ENCODE measurements at places on chromosomes 5 and 9.

DNA sequence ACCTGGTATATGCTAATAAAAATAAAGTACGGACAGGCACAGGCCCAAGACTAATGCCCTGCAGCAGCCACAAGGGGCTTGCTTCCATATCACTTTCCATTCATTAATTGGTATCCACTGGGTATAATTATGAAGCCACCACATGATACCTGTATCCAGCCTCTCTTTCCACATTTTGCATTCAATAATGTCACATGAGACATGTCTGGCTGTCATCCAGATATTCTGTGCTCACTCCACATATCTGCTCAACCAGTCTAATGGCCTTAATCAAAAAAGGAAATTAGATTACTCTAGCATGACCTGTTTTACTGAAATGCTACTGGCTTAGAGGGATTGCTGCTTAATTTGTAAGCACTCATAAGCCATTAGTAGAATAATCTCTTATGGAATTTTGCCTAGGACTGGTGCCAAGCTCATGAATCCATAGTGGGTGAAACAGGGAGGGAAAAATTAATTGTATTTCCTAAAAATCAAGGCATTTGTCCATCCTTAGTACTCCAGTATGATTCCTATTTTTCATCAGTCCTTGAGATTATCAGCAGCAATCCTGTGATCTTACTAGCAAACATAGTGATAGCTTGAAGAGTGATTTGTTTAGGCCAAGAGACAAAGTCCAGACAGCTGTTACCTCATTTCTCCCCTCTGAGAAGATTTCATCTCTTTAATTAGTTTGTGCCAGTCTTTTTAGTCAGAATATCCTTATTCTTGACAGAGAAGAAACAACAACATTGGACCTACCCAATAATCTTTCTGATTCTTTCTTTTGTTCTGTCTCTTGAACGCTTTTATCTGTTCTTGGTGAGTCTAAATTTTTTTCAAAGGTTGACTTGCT lies 119.2 kb upstream of the ABCA1 start:
- DNase-seq, result no peak

DNA sequence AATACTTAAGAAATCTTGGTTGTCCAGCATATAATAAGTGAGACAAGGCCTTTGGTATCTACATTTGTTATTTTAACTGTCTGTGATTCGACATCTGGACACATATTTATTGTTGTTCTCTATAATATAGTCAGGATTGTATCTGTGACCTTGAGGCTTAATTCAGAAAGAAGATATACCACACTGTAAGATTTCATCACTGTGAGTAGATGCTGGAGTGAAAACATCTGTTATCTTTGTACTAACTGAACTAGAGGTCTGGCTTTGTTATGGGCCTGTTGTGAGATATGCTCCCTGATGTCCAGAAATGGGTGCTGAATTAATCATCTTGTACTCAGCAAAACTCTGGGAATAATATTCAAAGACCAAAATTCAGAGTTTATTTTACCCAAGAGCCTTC lies 148.5 kb downstream of the ISOC1 start:
- no peak for DNase-seq

- DNase-seq, result no peak
These were observed 1.3 kb downstream of the TERT start for GRCh38 chr5:1293416-1294205.

DNA sequence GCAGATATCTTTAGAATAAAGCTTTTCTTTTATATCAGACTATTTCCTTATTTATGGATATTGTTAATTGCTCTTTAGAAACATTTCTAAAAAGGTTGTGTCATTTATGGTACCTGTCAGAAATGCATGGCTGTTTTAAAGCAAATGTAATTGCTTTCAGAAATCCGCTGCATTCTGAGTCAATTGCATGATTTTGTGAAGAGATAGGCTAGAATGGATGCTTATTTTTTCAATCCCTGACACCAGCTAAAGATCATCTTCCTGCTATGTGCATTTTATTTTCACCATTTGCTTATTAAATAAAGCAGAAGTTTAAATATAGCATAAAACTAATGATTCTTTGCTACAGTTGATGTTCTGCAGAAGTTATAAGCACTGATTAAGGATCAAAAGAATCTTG lies 170.2 kb upstream of the C9orf72 start:
- DNase-seq, result no peak

- DNase-seq, result no peak
These were observed 235.7 kb downstream of the HTR1A start for GRCh38 chr5:63726496-63726895.

DNA sequence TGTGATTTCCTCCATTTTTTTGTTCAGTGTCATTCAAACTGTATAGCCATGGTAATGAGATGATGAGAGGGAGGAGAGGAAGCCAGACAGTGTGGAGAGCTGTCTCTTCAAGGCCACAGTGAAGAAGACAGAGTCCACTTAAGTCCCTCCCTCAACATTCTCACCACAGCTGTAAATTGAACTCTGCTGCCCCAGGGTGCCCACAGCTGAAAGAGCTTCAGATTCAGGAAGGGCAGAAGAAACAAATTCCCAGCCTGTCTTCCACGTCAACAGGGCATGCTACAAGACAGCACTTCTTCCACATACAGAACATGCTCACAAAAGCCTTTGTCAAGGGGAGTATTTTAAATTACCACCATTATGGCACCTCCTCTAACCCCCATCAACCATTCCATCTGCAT lies 100.4 kb downstream of the KLHL3 start:
- no peak for DNase-seq

GRCh38 chr9:108397286-108397685 lies 458.5 kb downstream of the ACTL7B start:
- DNase-seq, result no peak

DNA sequence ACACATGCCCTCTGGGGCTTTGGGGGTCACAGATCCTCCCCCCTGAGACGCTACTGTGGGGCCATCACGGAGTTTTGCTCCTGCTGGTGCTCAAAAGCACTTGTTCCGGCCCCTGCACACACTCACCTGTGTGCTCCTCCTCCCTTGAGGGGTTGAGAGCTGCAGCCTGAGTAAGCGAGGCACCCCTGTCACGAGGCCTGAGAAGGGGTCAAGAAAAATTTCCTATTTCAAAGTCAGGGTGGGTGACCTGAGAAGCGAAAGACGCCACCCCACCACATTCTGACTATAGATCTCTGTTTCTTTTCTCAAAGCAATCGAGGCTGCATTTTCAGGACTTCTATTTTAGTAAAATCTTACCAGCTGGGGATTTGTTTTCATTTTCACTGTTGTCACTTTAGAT lies 138.5 kb downstream of the DCP2 start:
- DNase-seq, result no peak

- no peak for DNase-seq
These were observed 31.3 kb downstream of the NDUFA8 start for GRCh38 chr9:122128007-122128968.

DNA sequence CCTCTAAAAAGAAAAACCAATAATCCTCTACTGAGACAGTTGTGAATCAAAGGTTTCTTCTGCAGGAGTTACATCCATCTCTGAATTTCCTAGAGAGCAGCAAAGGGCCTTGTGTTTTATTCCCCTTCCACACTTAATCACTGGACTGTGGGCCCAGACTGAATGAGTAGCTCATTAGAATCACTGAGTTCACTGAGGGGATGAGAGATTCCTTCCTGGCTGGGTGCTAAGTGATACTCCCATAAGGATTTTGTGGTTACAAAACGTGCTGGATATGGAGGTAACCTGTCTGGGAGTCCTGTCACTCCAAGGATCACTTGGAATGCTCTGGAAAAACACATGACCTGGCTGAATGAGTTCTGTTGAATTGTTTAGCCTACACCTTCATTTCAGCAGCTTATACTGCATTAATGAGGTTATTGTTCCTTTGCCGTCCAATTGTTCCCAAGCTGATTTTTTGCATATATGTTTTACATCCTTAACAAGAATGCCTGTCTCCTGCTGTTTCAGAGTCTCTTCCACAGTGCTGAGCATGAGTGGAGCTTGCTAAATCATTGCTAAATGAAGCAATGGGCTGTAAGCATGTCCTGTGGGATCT lies 82.9 kb downstream of the MEF2C start:
- DNase-seq, result no peak

GRCh38 chr9:6460189-6460768 lies 47.3 kb downstream of the UHRF2 start:
- no peak for DNase-seq

DNA sequence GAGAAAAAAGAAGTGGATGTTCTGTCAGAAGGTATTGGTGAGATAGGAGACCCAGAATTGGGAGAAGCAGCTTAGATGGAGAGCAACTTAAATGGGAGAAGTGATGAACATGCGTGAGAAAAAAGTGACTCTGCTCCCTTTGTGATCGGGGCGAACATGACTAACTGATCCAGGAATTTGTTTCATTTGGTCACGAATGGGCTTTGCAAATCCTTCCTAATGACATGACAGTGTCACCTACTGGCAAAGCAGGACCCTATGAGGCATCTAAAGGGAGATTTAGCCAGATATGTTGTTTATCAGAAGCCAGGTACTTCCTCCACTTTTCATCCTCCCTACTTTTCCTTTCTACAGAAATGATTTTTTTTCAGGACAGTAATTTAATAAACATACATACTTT lies 787.4 kb upstream of the RGMB start:
- no peak for DNase-seq

DNA sequence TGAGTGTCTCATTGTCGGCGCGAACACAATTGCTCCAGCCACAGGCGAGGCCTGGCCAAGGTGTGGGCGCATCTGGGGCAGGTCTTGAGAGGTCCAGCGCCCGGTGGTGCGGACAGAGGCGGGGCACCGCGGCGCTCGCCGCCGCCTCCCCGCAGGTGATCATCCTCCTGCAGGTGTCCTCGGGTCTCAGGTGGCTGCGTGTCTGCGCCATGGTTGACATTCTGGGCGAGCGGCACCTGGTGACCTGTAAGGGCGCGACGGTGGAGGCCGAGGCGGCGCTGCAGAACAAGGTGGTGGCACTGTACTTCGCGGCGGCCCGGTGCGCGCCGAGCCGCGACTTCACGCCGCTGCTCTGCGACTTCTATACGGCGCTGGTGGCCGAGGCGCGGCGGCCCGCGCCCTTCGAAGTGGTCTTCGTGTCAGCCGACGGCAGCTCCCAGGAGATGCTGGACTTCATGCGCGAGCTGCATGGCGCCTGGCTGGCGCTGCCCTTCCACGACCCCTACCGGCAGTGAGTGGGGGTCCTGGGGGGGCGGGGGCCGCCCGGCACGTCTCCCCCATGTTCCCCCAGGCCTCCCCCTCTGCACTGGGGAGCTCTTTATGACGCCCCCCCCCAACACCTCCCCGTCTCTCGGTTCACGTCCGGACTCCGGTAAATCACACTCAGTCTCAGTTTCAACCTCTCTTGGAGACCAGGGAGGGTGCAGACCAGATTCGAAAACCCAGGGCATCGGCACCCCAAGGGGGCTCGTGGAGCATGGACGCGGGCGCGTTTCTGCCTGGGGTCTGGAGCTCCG lies 446 bp downstream of the NXNL2 start:
- no peak for DNase-seq

- DNase-seq, result no peak
These were observed 33.5 kb upstream of the DMRT3 start for GRCh38 chr9:942805-943580.

DNA sequence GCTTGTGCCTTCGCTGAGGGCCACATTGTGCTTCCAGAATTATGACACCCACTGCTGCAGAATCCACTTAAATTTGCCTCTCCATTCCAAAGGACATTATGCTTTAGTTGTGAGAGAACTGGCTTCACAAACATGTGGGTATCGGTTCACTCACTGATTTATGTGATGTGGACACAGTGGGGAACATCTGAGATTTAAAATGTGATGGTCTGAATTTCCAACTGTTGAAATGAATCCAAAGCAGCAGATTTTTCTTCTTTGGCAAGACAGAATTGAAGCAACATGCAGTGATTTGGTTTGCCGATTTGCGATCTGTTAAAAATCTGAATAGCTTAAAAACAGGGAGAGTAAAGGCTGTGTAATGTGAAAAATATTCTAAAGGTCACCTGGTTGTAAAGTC lies 20.3 kb downstream of the PCSK5 start:
- DNase-seq, result no peak

DNA sequence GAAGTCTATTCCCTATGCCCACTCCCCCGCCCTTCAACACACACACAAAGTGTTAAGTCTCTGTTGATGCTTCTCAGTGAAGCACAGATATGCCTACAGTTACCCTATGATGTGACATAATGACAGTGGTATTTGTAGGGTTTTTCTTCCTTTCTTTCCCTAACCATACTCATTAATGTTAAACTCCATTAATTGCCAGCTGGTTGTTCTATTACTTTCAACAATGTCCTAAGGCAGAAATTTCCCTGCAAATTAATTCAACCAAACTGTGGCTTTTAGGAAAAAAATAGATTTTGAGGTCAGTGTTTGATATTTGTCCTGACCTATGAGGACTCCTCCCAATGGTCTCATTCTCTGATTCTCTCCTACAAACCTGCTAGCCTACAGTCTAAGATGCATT lies 38.2 kb upstream of the SLCO6A1 start:
- DNase-seq, result no peak

GRCh38 chr9:92882276-92882675 lies 4.4 kb upstream of the ZNF484 start:
- DNase-seq, result no peak

DNA sequence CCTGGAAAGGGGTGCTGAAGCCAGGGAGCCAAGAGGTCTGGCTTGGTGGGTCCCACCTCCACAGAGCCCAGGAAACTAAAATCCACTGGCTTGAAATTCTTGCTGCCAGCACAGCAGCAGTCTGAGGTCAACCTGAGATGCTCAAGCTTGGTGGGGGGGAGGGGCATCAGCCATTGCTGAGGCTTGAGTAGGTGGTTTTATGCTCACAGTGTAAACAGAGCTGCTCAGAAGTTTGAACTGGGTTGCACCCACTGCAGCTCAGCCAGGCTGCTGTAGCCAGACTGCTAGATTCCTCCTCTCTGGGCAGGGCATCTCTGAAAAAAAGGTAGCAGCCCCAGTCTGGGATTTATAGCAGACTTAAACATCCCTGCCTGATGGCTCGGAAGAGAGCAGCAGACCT lies 55.5 kb upstream of the FBXL17 start:
- DNase-seq, result no peak

GRCh38 chr9:86732514-86733171 lies 214.7 kb downstream of the GAS1 start:
- no peak for DNase-seq
